ENCODE measurements at places on chromosomes 13 and 19. TPM values are rescaled to one million over a fixed set of nuclear protein-coding genes. Genes with fewer than 3 reads are reported as not detected.

ADM5 gene
- 3.2 TPM for total RNA-seq

IL17D gene
- total RNA-seq: 0.92 TPM

PTGER1 gene
- 0.52 TPM for total RNA-seq

KLK8 gene
- total RNA-seq: 0.29 TPM

KCNN1 gene
- 0.10 TPM for total RNA-seq

KLK14 gene
- total RNA-seq: not detected

C19orf53 gene
- total RNA-seq: 87.5 TPM

KLK5 gene
- not detected for total RNA-seq

PPM1N gene
- 1.6 TPM for total RNA-seq

PSG1 gene
- not detected for total RNA-seq

CALR3 gene
- total RNA-seq: not detected

- DNase-seq: no peak
Measured at GRCh38 chr19:15779756-15780476, 7.5 kb upstream of the OR10H5 start.

GRCh38 chr19:15072930-15073647, 8.9 kb upstream of the OR1I1 start:
- DNase-seq: no peak

DNA sequence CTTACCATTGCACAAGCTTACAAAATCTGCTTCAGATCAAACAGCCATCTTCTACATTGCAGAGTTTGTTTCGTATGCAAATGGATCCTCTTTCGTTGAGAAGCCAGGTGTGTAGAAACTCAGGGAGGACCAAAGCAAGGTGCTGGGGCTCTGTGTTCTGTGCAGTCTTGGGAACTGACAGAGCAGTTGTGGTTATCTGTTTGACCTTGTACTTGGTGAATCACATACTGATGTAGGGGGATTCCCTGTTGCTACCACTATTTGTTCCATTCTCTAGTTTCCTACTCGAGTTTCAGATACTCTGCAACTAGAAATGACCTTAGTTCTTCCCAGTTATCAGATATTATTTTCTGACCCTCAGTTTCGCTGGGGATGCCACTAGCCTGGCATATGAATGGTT, 95.2 kb upstream of the CLDN10 start:
- DNase-seq: no peak

DNA sequence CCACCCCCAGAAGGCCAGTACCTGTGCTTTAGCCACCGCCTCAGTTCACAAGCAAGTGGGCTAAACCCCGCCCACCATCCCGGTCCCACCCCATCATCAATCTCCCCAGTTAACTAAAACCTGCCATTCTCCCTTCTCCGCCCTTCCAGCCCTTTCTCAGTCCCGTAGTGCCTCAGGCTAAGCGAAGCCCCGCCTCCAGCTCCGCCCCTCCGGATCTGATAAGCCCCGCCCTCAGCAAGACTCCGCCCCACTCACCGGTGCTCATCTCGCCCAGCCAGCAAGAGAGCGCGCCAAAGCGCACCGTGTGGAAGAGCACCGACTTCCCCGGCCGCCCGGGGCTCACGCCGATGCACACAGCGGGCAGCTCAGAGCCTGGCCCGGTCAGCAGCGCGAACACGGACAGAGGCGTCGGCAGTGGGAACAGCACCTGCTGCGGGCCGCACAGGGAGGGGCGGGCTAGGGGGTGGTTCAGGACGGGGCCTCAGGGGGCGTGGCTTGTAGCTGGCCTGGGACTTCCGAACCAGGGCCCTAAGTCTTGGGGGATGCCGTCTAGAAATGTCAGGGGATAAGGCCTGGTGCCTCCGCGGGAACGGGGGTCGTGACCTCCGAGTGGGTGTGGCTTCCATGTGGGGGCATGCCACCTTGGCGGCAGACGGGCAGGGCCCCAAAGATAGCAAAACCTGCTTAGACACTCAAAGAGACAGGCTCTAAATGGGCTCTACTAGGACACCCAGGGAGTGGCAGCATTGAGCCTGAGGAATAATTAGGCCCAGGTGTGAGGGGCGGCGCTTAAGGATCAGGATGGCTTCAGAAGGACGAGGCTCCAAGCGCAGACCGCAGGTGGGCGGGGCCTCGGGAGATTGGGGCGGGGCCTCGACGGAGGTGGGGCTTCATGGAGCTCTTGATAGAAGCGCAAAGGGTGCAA, 21.4 kb downstream of the MAP4K1 start:
- DNase-seq: peak; percentile 11

DNA sequence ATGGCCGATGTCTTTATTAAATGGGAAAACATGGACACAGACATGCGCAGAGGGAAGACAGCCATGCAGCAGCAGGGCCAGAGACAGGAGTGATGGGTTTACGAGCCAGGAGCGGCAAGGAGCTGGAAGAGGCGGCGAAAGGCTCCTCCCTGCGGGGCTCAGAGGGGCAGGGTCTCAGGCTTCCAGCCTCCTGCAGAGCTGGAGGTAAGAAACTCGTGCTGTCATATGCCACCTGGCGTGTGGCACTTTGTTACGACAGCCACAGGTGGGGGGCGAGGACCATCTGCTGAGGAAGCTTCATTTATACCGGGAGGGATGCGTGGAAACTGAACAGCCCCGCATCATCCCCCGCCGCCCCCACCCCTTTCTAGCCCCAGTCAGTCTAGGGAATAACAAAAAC, 52.0 kb upstream of the SPACA7 start:
- no peak for DNase-seq

DNA sequence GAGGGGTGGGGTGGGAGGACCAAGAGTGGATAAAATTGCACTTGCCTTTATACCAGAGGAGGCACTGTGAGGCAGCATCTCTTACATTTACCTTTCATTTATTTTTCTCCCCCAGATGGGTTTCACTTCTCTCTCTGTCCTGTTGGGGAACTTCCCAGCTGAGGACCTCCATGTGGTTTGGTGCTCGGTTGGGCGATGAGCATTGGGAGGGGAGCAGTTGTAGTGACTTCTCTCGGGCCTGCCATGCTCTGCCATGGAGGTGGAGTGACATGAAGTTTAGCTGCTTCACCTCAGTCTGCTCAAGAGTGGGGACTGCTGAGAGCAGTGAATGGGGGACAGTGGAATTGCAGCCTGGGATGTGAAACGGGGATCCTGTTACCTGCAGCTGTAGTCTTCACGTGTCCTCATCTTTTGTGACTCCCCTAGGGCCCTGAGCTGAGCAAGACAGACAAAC, 23.1 kb upstream of the CXCL17 start:
- DNase-seq: no peak

DNA sequence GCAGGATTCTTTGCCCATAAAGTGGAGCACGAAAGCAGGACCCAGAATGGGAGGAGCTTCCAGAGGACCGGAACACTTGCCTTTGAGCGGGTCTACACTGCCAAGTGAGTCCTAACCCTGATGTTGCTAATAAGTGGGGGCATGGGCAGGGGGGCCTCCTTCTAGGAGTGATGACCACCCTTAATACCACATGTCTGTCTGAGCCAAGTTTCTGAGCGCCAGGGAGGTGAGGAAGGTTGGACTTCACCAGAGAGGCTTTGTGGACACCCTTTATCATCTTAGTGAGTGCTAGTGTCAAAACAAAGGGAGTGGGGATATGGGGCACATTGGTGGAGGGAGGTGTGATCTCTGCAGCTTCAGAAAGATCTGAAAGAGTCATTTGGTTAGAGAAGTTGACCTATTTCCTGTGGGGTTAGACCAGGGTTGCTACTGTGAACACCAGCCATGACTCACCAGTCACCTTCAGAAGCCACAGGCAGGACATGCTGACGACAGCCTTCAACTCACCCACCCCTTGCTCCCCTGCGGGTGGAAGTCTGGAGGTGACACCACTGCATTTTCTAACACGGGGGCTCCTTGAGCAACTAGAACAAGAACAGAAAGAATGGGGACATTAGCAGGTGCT, 8.8 kb downstream of the ALOX5AP start:
- no peak for DNase-seq

DNA sequence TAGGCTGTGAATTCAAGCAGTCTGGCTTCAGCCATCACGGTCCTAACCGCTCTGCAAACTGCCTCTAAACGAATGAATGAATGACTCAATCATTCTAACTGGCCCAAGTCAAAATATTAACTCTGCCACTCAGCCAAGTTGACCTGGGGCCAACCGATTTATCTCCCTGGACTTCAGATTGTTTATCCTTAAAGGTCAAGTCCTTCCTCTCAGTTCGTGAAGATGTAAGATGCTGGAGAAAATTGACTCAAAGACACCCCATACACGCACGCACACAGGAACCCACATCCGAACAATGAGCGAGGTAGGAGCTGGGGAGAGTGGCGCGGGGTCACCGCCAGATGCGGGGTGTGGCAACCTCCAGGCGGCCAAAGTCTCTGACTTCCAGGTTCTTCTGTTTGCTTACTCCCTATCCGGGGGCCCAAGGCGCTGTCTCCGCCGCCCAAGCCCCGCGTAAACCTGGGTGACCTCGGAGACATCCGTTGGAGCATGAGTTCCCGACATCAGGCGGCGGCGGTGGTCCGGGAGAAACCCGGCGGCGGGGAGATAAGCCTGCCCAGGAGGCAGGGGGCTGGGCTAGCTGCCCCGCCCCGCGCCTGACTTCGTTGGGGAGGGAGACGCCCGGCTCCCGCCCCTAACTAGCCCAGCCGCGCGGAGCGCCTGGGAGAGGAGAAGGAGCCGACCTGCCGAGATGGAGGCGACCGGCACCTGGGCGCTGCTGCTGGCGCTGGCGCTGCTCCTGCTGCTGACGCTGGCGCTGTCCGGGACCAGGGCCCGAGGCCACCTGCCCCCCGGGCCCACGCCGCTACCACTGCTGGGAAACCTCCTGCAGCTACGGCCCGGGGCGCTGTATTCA, at the start of gene CYP2S1:
TSS of gene CYP2S1 (plus strand) at position 646 of the 856 bp plus-strand sequence. CDS start at position 692, 46 bp downstream.
- no peak for DNase-seq

GRCh38 chr19:21705393-21705792, 62.0 kb downstream of the ZNF100 start:
- no peak for DNase-seq

- no peak for DNase-seq
Measured at GRCh38 chr19:39342647-39343305, 555 bp downstream of the SAMD4B start.

- DNase-seq: no peak
Measured at GRCh38 chr13:43985422-43986072, 105.8 kb downstream of the LACC1 start.

GRCh38 chr19:35882114-35882832, 13.9 kb downstream of the APLP1 start:
- DNase-seq: peak; percentile 80

GRCh38 chr19:38799104-38799503, 10.1 kb downstream of the LGALS7B start:
- no peak for DNase-seq

GRCh38 chr13:31007417-31007816, 75.0 kb downstream of the TEX26 start:
- DNase-seq: no peak

GRCh38 chr19:37986048-37986750, 79.2 kb downstream of the SIPA1L3 start:
- no peak for DNase-seq

GRCh38 chr13:34478376-34478775, 463.7 kb upstream of the NBEA start:
- no peak for DNase-seq

GRCh38 chr19:29367791-29368222, 154.9 kb upstream of the UQCRFS1 start:
- DNase-seq: no peak

DNA sequence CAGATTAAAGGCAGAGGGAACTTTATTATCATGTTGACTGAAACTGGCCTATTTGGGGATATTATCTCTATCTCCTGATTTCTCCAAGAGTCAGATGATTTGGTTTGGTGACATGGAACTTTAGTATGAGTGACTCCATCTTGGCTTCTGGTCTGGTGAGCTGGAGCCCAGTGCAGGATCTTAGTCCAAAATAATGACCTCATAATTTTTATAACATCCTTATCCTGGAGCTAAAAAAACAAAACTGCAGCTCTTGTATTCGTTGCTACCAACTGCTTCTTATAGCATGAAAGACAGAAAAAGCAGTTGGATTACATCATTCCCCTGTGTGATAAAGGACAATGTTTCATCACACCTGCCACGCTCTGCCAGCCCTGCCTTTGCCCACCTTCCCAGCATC, 39.3 kb upstream of the RNF17 start:
- DNase-seq: no peak

DNA sequence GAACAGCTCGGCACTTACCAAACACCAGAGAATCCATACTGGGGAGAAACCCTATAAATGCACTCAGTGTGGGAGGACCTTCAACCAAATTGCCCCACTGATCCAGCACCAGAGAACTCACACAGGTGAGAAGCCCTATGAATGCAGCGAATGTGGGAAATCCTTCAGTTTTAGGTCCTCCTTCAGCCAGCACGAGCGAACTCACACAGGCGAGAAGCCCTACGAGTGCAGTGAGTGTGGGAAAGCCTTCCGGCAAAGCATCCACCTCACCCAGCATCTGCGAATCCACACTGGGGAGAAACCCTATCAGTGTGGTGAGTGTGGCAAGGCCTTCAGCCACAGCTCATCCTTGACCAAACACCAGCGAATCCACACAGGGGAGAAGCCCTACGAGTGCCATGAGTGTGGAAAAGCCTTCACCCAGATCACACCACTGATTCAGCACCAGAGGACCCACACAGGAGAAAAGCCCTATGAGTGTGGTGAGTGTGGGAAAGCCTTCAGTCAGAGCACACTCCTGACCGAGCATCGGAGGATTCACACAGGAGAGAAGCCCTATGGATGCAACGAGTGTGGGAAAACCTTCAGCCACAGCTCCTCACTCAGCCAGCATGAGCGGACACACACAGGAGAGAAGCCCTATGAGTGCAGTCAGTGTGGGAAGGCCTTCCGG, 8.3 kb downstream of the ZNF135 start:
- no peak for DNase-seq

- DNase-seq: peak; percentile 73
Measured at GRCh38 chr13:24511019-24511815, 1.4 kb downstream of the PARP4 start.

DNA sequence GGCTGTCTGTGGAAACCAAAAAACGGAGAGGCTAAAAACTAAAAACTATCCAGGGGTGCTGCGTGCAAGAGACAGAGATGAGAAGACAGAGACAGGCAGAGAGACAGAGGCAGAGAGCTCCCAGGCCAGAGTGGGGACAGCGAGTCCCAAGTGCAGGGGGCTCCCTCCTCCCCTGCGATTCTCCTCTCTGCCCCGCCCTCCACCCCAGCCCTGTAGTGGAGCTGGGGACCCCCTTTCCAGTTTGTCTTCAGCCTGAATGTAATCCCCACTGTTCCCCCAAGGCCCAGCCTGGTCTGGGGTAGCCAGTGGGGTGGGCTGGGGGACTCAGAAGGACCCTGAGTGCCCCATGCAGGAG, 2.0 kb downstream of the NFIC start:
- no peak for DNase-seq

GRCh38 chr13:59651479-59651878, 512.2 kb downstream of the DIAPH3 start:
- DNase-seq: no peak

GRCh38 chr19:47821460-47822020, at the start of gene CRX:
CRX (plus strand) TSS chr19:47821937; CDS start chr19:47834444, 12,507 bp downstream.
- DNase-seq: no peak

- peak; percentile 30 for DNase-seq
Measured at GRCh38 chr13:66940113-66940512, 290.0 kb downstream of the PCDH9 start.

GRCh38 chr19:8610041-8610935, at the start of gene ADAMTS10:
ADAMTS10 (minus strand) TSS chr19:8610715; CDS start chr19:8605710, 5,005 bp downstream.
- DNase-seq: no peak

GRCh38 chr19:29785955-29786589, 25.7 kb upstream of the CCNE1 start:
- DNase-seq: no peak
